Activated T-cell treated with anti-CD3 and anti-CD28 coated beads, Interleukin-2, amount 50 U/mL, for 48 hours (primary cell): ENCODE measurements at places on chromosomes 16 and 17.

- no peak for DNase-seq
Observed at GRCh38 chr16:83951544-83951943, 1.5 kb upstream of the OSGIN1 start.

DNA sequence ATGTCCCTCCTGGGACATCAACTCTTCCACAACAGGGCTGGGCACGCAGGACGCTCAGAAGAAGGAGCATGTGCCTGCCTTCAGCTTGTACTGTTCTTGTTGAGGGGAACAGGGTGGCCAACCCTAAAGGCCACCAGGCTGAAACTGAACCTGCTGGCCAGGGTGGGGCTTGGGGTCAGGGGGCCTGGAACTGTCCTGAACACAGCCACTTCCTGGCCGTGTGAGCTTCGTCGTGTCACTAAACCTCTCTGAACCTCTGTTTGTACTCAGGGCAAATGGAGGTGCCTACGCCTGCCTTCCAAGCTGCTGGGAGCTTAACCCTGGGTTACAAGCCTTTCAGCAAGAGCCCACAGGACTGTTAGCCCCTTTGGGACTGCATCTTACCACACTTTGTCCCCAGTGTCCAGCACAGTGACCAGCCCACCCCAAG, 6.7 kb downstream of the ARHGAP27 start:
- DNase-seq, result no peak

- peak; percentile 80 for DNase-seq
Observed at GRCh38 chr17:79391376-79392233, 219.2 kb downstream of the RBFOX3 start.

DNA sequence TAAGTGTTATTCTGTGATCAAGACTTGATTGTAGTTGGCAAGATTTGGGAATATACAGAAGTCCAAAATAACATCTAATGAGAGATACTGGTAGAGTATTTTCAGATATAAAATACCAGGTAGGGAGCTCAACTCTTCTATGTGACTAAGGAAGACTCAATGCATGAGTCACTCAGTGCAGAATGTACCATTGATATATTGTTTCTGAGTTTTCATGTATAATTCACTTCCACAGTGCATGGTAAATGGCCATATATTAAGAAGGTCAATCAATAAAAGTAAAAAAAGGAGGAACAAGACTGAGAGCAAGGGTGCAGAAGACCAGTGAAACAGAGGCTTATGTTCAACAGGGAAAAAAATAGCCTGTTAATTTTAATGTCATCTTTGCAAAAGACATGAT, 1387.9 kb downstream of the CDH8 start:
- DNase-seq, result no peak

DNA sequence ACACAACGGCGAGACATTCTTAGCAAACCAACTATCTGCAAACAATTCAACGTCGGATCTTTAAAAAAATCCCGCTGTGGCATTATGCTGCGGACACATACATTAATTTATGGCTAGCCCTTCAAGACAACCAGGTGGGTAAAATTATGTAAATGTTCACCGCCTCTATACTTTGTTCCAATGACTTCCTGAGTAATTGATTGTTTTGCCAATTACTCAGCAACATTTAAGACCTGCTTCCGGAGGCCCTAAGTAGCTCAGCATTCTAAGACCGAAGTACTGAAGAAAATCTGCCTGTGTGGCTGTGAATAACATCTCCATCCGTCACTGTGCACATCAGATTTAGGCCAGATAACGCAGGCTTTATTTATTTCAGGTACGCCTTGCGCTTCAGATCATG, 23.3 kb downstream of the QPRT start:
- DNase-seq, result no peak

GRCh38 chr17:36524428-36524876, 10.2 kb downstream of the MYO19 start:
- DNase-seq, result peak; percentile 47

GRCh38 chr16:84054271-84054670, 11.7 kb upstream of the SLC38A8 start:
- DNase-seq, result no peak

- DNase-seq, result no peak
Observed at GRCh38 chr17:49823614-49824013, 24.3 kb downstream of the TAC4 start.

DNA sequence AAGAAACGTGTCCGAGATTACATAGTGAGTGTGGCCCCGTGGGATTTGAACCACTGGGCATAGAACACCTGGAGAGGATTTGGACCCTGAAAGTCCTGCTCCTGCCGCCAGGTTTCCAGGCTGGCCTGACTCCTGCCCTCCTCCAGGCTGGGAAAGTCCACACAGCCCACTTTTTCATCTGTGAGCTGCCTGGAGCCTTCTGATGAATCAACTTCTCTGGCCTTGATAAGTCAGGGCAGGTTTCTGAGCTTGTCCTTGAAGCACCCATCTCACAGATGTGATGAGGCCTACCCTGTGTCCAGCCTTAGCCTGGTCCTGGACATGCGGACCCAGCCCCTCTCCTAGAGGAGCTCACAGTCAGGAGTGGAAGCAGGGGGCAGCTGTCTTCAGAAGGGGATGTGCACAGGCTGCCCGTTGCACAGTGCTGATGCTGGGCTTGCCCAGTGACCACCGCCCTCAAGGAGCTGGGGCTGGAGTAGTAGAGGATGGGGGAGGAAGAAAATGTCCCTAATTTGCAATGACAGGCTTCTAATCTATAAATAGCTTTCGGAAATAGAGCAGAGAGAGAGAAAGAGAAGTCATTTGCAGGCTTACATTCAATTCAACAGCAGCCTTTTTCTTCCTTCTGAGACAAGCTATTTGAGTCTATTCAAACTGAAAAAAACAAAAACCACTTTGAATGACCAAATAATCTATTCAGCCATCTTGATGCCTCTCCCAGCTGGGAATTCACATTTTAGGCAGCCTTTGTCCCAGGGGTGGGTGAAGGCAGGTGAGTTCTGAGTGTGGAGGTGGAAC, 73.5 kb upstream of the DNAJA2 start:
- DNase-seq, result no peak

GRCh38 chr17:58300336-58300735, 19.6 kb upstream of the MPO start:
- no peak for DNase-seq

- no peak for DNase-seq
Observed at GRCh38 chr17:2383628-2384167, 17.2 kb downstream of the MNT start.

DNA sequence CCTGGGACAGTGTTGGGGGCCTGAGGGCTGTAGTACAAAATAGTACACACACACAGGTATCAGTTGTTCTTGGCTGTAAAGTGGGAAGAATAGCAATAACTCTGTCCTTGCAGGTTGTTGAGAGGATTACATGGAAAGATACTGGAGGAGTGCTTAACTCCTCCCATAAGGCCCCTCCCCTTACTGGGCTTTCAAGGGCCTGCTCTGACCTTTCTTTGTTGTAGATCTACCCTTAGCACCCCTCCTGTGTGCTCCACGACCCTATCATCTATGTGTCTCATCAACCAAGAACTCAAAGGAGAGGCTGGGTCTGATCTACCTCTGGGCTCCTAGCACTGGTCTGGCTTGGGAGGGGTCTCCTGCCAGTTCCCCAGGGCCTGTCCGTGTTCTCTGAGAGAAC, 8.3 kb upstream of the EDC4 start:
- DNase-seq, result no peak
